ENCODE measurements at places on chromosomes 4 and X. TPM values are rescaled to one million over a fixed set of nuclear protein-coding genes. Genes with fewer than 3 reads are reported as not detected.
A peak's percentile ranks its signal among the peaks of the same experiment; 100 is the strongest.

- H3K27me3 ChIP-seq = no peaks in the 10 kb centered on the region
- no peak for DNase-seq
- no peaks in the 10 kb centered on the region for H3K36me3 ChIP-seq
- no peak overlapping the region for H3K27ac ChIP-seq
- no peak overlapping the region for H3K4me3 ChIP-seq
Measured at GRCh38 chr4:100949350-100949935, 397.9 kb downstream of the PPP3CA start.

HERC6 gene
- total RNA-seq = 29.5 TPM

GRCh38 chr4:39617534-39617933, 21.1 kb downstream of the SMIM14 start:
- no peak overlapping the region for H3K27ac ChIP-seq
- H3K4me1 ChIP-seq = no peaks in the 10 kb centered on the region
- H3K27me3 ChIP-seq = no peaks in the 10 kb centered on the region
- DNase-seq = no peak

GRCh38 chr4:139316733-139317132, 14.5 kb upstream of the NDUFC1 start:
- H3K27me3 ChIP-seq = no peaks in the 10 kb centered on the region
- DNase-seq = no peak
- H3K27ac ChIP-seq = no peak overlapping the region
- no peaks in the 10 kb centered on the region for H3K36me3 ChIP-seq

MAGEC3 gene
- total RNA-seq = not detected

DNA sequence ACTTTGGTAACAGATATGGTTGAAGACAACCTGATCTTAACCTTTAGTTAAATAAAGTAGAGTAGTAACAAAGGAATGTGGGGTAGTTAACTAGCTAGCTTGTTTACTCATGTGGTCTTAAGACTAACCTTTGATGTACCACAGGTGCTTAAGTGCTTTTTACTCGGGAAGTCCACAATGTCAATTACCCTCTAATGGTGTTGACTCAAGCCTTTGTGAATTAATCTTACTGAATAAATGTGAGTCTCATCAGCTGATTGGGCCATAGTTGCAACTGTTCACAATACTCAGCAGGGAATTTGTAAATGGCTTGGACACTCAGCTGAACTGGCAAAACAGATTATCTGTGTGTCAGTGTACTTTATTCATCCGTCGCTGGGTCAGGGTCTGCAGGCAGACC, 119.0 kb upstream of the UGT8 start:
- H3K27me3 ChIP-seq = no peaks in the 10 kb centered on the region
- DNase-seq = no peak
- no peaks in the 10 kb centered on the region for H3K36me3 ChIP-seq
- no peaks in the 10 kb centered on the region for H3K4me1 ChIP-seq
- H3K27ac ChIP-seq = no peak overlapping the region

GAGE2A gene
- total RNA-seq = not detected

AFM gene
- not detected for total RNA-seq

PDE6B gene
- total RNA-seq = 15.4 TPM

- peaks cover 34% of the 10 kb centered on the region for H3K4me1 ChIP-seq
- H3K27me3 ChIP-seq = no peaks in the 10 kb centered on the region
- H3K36me3 ChIP-seq = no peaks in the 10 kb centered on the region
- no peak within 1 kb of the TSS for H3K27ac ChIP-seq
- peak within 1 kb of the TSS; percentile 48 for H3K4me3 ChIP-seq
- DNase-seq = peak; percentile 33
Measured at GRCh38 chr4:15778289-15779241, at the start of gene CD38. CD38 (plus strand) TSS chr4:15778328; CDS start chr4:15778415, 87 bp downstream.

DNA sequence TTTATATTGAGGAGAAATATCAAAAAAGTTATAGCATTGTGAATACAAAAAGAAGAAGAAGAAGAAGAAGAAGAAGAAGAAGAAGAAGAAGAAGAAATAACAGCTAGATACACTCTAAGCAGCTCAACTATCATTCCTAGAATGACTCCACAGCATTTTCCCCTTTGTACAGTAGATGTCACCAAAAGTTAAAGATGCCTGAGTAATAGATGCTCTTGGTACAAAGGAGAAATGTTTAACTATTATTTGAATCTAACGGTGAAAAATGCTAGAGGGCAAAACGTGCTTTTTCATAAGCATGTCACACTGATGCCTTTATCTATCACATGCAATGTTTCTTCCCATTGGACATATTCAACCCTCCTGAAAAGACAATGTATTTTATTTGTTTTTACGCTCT, 178.4 kb upstream of the GPRIN3 start:
- H3K4me1 ChIP-seq = no peaks in the 10 kb centered on the region
- H3K27me3 ChIP-seq = no peaks in the 10 kb centered on the region
- H3K4me3 ChIP-seq = no peak overlapping the region
- H3K27ac ChIP-seq = no peak overlapping the region

DNA sequence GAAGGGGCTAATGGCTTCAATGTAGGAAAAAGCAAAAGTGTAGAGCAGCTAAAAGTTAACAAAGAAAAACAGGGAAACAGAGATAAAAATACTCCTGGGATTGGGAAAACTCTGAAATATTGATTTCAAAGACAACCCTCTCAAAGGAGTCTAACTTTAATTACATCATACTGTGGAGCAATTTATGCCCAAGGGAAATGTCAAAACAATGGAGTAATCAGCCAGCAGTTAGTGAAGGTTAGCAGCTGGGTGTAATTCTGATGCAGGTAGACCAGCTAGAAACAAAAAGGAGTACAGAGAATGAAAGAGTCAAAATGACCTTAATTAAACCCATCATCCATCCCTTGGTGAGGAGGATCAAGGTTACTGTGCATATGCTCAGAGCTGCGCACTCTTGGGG, 169.0 kb downstream of the ADAM29 start:
- no peaks in the 10 kb centered on the region for H3K36me3 ChIP-seq
- no peaks in the 10 kb centered on the region for H3K4me1 ChIP-seq
- DNase-seq = no peak
- no peaks in the 10 kb centered on the region for H3K27me3 ChIP-seq

NUDT11 gene
- total RNA-seq = 0.80 TPM

N4BP2 gene
- total RNA-seq = 16.7 TPM

- no peaks in the 10 kb centered on the region for H3K4me1 ChIP-seq
- no peak overlapping the region for H3K4me3 ChIP-seq
Measured at GRCh38 chr4:159065513-159066240, 37.2 kb upstream of the RAPGEF2 start.

GRCh38 chr4:178296669-178297068, 854.4 kb upstream of the AGA start:
- no peak for DNase-seq
- no peaks in the 10 kb centered on the region for H3K27me3 ChIP-seq
- no peaks in the 10 kb centered on the region for H3K36me3 ChIP-seq
- H3K27ac ChIP-seq = no peak overlapping the region
- no peaks in the 10 kb centered on the region for H3K4me1 ChIP-seq

DNA sequence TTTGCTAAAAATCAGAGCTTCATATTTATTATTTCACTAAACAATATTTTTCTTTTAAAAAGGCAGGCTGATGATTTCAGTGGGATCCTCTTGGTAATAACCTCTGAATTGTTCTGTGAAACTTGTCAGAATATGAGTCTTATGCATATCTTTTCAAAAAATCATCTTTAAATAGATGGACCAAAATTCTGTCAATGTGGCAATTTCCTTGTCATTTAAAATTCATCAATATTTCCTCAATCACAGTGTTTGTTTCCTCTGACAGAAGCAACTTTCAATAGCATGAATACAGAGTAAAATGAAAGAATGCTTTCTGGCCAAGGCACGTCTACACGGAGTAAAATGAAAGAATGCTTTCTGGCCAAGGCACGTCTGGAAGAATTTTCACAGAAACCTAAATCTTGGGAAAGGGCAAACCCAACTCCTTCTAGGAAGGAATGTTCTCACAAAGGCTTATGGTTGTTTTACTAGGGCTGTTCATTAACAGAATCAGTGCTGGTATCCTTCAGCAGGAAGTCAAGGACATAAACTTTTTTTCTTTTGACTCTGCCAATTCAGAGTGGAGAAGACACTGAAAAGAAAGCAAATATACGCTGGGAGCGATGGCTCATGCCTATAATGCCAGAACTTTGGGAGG, 99.0 kb upstream of the GPR34 start:
- DNase-seq = no peak
- H3K27ac ChIP-seq = no peak overlapping the region
- no peaks in the 10 kb centered on the region for H3K4me1 ChIP-seq

CSN1S1 gene
- not detected for total RNA-seq

H2BW2 gene
- total RNA-seq = not detected

S100G gene
- not detected for total RNA-seq

All from CD4-positive, alpha-beta memory T cell (primary cell).